SJSA1 (cell line): ENCODE measurements at places on chromosomes 11 and 22. TPM values are rescaled to one million over a fixed set of nuclear protein-coding genes. Genes with fewer than 3 reads are reported as not detected.

The C11orf86 gene
- total RNA-seq, result not detected in 2 replicates

DNA sequence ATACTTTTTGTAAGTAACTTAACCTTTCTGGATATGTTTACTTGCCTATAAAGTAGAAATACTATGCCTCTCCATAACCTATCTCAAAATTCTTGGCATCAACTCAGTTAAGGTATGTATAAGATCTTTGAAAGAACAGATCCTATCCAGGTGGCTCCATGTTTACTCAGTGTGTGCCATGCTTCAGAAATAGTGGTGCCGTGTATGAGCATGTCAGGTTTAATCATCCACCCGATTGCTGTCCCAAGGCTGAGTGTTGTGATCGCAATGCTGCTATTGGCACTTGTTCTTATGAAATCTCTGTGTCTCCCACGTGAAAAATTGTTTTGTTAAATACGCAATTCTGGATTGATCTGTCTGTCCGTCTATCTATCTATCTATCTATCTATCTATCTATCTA is 85.9 kb upstream of the SNX19 start:
- no peaks in the 10 kb centered on the region for H3K36me3 ChIP-seq
- peaks cover 18% of the 10 kb centered on the region for H3K4me1 ChIP-seq
- no peaks in the 10 kb centered on the region for H3K27me3 ChIP-seq
- H3K27ac ChIP-seq, result no peak overlapping the region
- no peak overlapping the region for H3K4me3 ChIP-seq

DNA sequence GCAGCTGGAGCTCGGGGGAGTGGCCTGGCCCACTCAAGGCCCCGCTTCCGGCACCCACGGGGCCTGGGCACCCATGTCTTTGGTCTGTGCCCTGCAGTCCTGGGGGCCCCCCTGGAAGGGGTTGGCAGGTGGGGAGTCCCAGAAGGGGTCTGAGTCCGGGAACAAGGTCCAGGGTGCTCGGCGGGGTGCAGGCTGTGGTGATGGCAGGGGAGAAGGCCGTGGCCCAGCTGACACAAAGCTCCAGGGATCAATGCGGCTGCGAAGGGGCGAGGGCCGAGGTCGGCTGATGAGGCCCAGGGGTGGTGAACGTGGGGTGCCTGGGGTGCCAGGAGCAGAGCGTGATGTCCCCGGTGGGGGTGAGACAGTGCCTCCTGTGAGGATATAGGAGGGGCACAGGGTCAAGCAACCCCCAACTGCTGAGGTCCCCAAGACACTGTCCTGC is 2.7 kb upstream of the KCNK7 start:
- H3K4me3 ChIP-seq, result no peak overlapping the region
- H3K27ac ChIP-seq, result no peak overlapping the region
- no peaks in the 10 kb centered on the region for H3K27me3 ChIP-seq
- peaks cover 67% of the 10 kb centered on the region for H3K36me3 ChIP-seq

DNA sequence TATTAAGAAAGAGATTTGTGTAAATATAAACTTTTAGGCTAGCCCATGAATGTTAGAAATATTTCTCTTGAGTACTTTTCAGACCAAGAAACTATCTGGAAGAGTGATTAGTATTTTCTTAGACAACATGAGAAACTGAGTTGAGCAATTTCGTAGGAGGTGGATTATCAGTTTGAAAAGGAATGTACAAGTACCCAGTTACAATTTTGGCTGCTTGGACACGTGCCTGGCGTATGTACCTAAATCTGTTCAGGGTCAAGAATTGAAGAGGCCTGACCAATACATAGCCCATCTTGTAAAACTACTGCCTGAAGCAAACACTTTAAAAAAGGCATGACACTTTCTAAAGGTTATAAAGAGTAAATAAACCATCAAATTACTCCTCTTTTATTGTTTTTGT is 71.1 kb downstream of the CCDC73 start:
- no peak overlapping the region for H3K4me3 ChIP-seq
- no peak overlapping the region for H3K27ac ChIP-seq
- H3K36me3 ChIP-seq, result no peaks in the 10 kb centered on the region
- H3K27me3 ChIP-seq, result peaks cover 39% of the 10 kb centered on the region

DNA sequence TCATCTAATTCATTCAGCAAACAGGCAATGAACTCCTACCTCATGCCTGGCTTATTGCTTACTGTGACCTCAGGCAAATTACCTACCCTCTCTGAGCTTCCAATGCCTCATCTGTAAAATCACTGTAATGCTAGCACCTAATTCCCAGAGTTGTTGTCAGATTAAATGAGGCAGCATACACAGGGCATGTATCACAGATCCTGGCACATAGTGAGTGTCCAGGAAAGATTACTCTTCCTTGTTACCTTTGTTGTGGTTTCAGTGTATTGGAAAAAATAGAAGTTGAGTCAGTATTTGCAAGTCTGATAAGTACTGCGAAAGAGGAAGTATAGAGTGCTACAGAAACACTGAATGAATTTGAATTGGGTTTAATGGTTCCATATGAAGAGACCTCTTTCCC is 26.4 kb upstream of the LRRC55 start:
- H3K27ac ChIP-seq, result no peak overlapping the region
- peaks cover 10% of the 10 kb centered on the region; the same call in 1 of the 2 replicates for H3K27me3 ChIP-seq

GRCh38 chr11:12744826-12745502 is 70.7 kb downstream of the TEAD1 start:
- H3K27ac ChIP-seq, result no peak overlapping the region
- peaks cover 12% of the 10 kb centered on the region for H3K4me1 ChIP-seq
- H3K36me3 ChIP-seq, result peaks cover 5% of the 10 kb centered on the region
- no peaks in the 10 kb centered on the region for H3K27me3 ChIP-seq
- no peak for DNase-seq

The CFAP300 gene
- total RNA-seq, result 2.1 and 4.2 TPM in 2 replicates

The INS gene
- total RNA-seq, result not detected in 2 replicates

The OR10A2 gene
- total RNA-seq, result not detected in 2 replicates

The PTPN5 gene
- not detected in 2 replicates for total RNA-seq
